ENCODE measurements at places on chromosomes 3 and 15.

DNA sequence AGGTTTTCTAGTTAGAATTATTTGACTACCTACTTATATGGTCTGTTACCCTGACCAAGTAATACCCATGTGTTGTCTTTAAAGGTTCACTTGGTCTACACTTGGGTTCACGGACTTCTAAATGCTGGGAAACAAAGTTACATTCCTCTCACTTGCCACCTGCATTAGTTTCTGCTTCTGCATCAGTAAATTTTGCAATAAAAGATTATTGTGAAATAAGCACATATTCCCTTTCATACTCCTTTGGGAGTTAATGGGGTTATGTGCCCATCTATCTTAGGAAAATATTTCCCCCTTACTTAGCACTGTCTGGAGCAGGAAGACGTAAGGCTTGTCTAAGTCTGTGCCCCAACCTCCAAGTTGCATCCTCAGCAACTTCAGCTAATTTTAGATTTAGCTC is 160.7 kb downstream of the FRMD5 start:
- DNase-seq = no peak

DNA sequence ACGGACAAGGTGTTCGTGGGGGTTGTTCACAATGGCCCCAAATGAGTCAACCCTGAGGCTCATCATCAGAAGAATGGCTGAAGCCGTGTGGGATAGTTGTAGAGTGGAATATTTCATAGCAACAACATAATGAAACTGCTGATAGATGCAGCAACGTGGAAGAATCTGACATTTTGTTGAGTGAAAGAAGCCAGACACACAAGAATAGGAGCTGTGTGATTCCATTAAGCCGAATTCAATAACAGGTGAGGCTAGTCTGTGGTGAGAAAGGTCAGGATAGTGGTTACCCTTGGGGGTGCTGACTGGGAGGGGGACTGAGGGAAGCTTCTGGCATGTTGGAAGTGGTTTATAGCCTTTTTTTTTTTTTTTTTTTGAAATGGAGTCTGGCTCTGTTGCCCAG is 144.0 kb downstream of the SMAD6 start:
- DNase-seq = no peak

GRCh38 chr3:197896421-197896820 is 53.6 kb upstream of the RPL35A start:
- no peak for DNase-seq

- no peak for DNase-seq
Observed at GRCh38 chr3:51729042-51729633, 22.3 kb downstream of the GRM2 start.

DNA sequence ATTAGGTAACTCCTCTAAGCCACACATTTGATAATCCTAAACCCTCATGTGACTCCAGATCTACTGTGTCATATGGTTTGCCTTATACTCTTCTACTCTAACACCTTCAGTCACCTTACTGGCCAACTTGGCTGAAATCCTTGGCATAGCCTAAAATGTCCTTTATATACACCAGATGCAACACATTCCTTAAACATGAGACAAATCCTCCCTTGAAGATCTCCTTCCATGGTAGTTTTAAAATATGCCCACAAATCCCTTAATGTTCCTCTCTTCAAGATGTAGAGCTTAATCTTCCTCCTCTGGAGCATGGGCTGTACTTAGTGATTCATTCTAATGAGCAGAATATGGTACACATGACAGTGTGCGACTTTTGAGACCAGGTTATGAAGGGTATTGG is 238.9 kb downstream of the SUCLG2 start:
- no peak for DNase-seq

- no peak for DNase-seq
Observed at GRCh38 chr15:91307601-91308000, 207.5 kb downstream of the SV2B start.

GRCh38 chr15:78991476-78991875 is 46.6 kb upstream of the CTSH start:
- no peak for DNase-seq

- no peak for DNase-seq
Observed at GRCh38 chr3:184459355-184459754, 79.5 kb downstream of the CHRD start.

DNA sequence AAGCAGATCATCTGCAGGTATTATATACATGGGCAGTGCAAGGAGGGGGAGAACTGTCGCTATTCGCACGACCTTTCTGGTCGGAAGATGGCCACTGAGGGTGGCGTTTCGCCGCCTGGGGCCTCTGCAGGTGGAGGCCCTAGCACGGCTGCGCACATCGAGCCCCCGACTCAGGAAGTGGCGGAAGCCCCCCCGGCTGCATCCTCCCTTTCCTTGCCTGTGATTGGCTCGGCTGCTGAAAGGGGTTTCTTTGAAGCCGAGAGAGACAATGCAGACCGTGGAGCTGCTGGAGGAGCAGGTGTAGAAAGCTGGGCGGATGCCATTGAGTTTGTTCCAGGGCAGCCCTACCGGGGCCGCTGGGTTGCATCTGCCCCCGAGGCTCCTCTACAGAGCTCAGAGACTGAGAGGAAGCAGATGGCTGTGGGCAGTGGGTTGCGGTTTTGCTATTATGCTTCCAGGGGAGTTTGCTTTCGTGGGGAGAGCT is 639 bp downstream of the MKRN3 start:
- DNase-seq = peak; percentile 75

DNA sequence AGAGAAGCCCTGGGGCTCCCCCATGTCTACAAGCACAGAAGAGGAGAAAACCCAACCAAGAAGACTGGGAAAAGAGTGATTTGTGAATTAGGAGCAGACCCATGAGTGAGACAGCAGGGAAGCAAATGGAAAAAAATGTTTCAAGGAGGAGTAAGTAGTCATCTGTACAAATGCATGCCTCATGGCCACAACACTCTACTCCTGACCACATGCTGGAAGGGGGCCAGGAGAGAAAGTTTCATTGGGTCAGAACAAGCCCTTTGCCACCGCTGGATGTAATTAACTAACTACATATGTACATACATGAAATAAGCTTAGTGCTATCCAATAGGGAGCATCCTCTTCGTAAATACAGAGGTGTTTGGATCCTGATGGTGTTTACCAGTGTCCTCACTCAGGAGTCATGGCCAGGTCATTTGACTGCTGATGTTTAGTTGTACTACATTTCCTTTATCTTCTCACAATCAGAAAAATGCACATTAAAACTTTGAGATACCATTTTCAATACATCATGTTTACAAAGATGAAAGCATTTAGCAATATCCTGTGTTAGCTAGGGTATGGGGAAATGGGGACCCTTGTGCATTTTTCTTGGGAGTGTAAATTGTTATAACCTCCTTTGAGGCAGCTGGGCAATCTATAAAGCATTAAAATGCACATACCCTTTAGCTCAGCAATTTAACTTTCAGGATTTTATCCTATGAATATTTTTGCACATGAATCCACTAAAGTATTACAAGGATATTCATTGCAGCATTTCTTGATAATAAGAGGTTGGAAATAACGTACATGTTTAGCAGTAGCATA is 27.1 kb downstream of the CLRN1 start:
- no peak for DNase-seq

- no peak for DNase-seq
Observed at GRCh38 chr3:127226946-127227842, 34.3 kb downstream of the PRR23E start.

DNA sequence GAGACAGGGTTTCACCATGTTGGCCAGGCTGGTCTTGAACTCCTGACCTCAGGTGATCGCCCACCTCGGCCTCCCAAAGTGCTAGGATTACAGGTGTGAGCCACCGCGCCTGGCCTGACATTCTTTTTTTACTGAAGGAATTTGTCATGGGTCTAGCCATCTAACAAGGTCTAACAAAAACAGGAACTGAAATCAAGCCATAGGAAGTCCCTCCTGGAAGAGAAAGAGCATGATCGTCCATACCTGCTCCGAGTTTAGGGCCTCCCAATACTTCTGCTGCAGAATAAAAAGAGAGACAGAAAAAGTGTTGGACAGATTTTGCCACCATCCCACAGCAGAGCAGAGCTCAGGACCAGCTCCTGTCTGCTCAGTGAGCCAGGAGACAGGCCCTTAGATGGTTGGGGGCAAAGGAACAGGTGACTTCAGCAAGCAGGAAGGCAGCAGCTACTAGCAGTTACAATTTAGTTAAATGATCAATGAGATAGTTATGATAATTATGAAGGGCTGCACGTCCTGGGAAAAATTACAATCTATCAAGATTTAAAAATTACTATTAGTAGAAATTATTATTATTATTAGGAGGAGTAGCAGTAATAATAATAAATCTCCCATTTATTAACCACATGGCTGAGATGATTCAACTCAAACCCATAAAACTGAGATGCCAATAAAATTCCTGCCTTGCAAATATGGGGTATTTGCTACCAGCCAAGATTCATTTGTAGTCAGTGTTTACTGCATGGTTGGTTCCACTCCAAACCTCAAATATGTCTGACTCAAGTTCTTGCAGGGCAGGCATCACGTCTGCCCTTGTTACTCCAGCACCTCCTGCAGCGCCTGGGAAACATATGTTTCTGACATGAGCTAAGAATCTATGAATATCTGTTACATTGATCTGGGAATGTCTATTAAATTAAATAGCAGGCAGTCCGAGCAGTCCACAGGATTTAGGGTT is 40.1 kb downstream of the TMEM44 start:
- DNase-seq = no peak

DNA sequence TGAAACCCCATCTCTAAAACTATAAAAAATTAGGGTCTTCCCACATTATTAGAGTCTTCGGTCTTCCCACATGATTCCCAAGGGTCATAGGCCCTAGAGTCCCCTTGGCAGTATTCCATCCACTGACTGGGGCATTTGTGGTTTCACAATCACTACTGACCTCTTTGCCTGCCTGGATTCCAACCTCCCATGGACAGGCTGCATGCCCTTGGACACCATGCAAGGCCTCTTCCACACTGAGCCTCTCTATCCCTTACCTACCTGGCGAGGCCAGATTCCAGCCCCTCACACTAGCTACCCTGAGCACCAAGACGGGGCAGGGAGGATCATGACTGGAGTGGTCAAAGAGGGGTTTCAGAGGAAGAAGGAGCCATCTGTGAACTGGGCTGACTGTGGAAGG is 64.4 kb downstream of the SRGAP3 start:
- no peak for DNase-seq

GRCh38 chr3:190076601-190077394 is 43.9 kb downstream of the P3H2 start:
- DNase-seq = no peak

- DNase-seq = no peak
Observed at GRCh38 chr3:23276913-23277658, 74.0 kb downstream of the UBE2E2 start.

- DNase-seq = no peak
Observed at GRCh38 chr3:112639455-112640225, 1.3 kb downstream of the CCDC80 start.

DNA sequence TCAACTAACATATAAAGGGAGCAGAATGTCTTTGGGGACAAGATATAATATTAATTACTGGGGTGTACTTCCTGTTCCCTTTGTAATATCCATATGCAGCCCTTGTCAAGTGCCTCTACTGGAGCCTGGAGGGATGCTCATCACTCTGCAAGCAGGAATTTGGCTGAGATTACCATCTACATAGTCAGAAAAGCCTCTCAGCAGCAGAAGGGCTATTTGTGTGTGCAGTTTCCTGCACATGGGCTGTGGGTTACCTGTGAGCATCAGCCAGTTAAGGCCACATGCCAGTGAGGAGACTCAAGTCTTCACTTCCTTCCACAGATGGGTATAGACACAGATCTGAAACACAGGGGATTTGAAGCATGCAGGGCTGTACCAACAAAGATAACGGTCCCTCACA is 278.1 kb upstream of the PLSCR5 start:
- DNase-seq = no peak

GRCh38 chr3:150370122-150370602 is 37.9 kb upstream of the TSC22D2 start:
- no peak for DNase-seq

DNA sequence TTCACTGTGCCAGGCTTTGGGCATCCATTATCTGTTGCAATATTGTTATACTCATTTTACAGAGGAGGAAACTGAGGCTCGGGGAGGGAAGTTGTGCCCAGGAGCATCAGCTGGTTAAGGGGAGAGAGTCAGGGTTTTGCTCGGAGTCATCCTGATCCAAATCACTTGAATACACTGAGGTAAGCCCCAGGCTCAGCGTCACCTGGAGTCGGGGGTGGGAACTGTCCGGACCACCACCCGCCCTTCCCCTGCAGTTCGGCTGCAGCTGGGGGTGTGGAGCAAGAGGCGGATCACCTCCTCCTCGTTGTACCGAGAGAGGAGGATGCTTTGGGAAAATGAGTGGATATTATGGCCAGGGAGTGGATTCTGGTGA is 646 bp downstream of the HRH1 start:
- DNase-seq = no peak

- no peak for DNase-seq
Observed at GRCh38 chr15:33448151-33448550, 137.4 kb downstream of the RYR3 start.

DNA sequence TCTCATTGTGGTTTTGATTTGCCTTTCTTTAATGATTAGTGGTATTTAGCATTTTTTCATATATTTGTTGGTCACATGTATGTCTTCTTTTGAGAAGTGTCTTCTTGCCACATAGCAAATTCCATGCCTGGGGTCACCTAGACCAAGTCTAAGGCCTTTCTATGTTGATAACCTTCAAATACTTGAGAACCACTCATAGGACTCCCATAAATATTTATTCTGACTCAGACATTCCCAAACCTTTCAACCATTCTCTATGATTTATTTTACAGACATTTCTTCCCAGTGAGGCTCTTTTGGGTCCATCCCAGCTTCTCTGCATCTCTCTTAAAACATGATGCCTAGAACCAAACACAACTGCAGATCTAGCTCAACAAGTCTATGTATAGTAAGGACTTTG is 69.2 kb downstream of the ATP8B4 start:
- DNase-seq = no peak

- DNase-seq = no peak
Observed at GRCh38 chr3:194602669-194603171, 30.5 kb downstream of the TMEM44 start.

- no peak for DNase-seq
Observed at GRCh38 chr3:64489361-64490044, 198.3 kb downstream of the ADAMTS9 start.

GRCh38 chr3:190096345-190096744 is 24.4 kb downstream of the P3H2 start:
- no peak for DNase-seq

DNA sequence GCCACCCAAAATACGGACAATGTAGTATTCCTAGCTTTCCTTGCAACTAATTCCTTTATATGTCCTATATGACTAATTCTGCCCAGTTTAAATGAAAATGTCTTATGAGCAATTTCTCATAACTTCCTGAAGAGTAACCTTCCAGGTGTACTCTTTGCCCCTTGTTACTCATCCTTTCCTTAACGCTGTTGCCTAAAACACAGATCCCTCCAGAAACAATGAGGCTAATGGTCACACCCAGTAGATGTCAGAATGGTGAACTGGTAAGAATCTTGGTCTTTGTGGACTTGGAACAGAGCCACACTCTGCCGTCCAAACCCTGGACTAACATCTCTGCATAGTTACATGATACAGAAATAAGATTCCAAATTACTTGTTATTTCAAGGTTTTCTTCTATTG is 497.9 kb downstream of the IGSF11 start:
- DNase-seq = no peak

- DNase-seq = no peak
Observed at GRCh38 chr3:160546727-160547126, 18.6 kb downstream of the KPNA4 start.
